Endothelial cell (in vitro differentiated cells): ENCODE measurements at places on chromosomes 4 and X.

DNA sequence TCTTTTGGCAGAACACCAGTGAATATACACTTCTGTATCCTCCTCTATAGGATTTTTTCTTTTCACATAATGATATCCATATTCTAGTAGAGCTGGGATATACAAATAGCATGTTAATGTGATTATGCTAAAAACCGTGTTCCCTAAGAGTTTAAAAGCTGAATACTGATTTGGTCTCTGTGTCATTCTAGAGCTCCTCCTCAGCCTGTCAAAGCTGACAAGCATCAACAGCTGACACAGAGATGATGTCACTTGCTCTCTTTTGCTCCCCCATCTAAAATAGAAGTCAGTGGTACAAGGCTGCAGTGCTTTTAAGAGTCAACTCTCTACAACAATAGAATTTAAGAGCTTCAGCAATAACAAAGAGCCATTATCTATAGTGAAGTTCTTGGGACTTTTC, 17.1 kb upstream of the HERC3 start:
- no peak for DNase-seq

DNA sequence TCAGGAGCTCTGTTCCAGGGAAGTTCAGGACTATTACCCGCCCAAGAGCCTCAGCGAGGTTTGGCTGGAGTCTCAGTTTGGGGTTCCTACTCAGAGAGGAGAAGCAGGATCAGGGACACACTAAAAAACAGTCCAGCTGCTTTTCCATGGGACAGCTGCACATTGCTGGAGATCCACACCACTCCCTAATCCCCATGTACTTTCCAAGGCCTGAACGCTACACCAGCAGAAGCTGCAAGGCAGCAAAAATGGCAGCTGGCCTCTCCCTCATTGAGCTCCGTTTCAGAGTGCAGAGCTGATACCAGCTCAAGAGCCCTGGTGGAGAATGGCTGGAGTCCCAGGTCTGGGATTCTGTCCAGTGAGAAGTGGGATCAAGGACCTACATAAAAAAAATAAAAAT, 551.2 kb upstream of the PABPC5 start:
- no peak for DNase-seq

GRCh38 chr4:71221510-71222466, 117.0 kb upstream of the SLC4A4 start:
- DNase-seq, result no peak

GRCh38 chr4:6456450-6456849, 16.0 kb downstream of the PPP2R2C start:
- DNase-seq, result no peak
